ENCODE measurements at places on chromosomes 7 and 10.
A peak's percentile ranks its signal among the peaks of the same experiment; 100 is the strongest.

DNA sequence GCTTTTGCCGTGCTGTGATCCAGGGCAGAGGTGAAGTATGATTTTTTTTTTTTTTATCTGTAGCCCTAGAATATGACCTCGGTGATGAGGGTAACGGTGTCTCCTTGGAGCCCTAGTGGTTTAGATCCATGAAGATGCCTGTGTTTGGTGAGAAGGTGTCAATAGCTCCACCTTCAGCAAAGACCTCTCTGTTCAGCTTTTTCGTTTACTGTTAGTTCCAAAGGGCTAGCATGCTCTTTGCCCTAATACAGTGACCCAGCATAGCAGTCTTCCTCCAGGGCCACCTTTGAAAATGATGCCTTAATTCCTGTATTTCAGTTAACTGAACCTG is 746 bp upstream of the MRPS16 start:
- peak; percentile 55 for DNase-seq

DNA sequence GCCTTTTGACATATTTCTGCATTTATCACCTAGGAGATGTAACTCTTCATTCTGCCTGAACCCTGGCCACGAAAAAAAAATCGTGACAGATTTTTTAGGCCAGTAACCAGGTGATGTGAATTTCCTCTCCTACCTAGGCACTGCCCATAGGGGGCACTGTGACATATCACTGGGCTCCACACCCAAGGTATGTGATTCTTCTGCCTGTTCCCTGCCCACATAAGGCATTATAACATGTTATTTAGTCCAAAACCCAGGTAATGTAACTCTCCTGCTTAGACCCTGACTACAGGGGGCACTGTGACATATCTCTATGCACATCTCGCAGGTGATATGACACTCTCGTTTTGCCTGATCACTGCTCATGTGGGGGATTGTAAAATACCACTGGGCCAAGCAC is 29.5 kb upstream of the ZNF107 start:
- no peak for DNase-seq

GRCh38 chr10:31749981-31750840 is 178.4 kb downstream of the ARHGAP12 start:
- DNase-seq, result no peak

- no peak for DNase-seq
Observed at GRCh38 chr10:86357676-86358075, 8.9 kb downstream of the GRID1 start.

DNA sequence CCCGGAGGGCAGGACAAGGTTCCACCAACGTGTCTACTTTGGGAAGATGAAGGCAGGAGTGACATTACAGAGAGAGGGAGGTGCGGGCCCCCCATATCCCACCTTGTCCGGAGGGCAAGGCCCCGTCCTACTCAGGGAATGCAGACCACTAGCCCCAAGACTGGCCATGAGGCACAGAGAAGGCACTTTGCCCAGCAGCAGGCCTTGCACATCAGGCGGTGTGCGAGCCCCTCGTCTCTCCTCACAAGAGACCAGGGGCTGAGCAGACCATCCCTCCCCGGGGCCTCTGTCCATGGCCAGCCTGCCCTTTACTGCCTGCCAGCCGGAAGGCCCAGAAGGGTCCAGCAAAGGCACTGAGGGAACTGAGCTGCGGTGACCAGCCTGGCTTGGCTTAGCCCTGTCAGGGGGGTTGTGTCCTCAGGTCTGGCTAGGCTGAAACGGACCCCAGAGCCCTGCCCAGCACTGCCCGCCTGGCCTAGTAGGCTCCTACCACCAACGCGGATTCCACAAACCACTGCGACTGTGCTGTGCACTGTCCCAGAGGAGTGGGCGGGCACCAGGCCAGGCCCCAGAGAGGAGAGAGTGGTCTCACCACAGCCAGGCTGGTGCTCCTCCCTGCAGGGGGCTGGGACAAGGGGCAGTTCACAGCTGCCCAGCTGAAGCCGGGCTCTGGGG is 16.7 kb downstream of the CAMK2B start:
- DNase-seq, result no peak

DNA sequence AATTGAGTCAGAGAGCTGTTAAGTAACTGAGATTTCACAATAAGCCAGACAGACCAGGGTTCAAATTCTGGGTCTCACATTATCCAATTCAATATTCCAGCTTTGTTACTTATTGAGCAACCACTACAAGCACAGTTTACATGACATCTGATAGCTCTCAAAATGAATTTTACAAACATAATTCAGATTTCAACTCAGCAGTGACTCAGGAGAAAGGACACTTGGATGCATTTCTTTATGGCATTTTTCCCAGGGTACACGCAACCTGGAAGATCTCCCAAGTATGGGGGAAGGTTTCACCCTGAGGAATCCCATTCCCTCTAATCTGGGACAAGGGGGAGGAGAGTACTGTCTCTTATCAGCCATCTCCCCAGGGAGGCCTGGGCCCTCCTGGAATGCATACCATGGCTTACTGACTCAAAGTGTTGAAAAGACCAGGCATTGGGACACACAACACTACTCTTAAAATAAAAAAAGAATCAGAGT is 102.4 kb downstream of the CFTR start:
- no peak for DNase-seq

- DNase-seq, result no peak
Observed at GRCh38 chr7:24966802-24967201, 13.2 kb downstream of the OSBPL3 start.

DNA sequence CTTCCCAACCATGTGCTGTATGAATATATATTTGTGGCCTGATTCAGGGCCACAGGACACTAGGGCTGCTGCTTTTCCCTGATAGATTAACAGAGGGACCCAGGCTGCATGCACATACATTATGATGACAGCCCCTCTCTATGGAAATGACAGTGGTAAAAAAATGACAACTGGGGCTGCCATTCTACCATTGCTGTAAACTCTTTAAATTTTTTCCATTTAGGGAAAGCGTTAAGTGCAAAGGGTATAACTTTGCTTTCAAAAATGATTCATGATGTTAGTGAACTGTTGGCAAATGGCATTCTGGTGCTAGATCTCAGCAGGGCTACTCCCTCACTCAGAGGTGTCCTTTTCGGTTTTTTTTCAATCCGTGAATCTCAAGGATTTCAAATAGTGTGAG is 4.2 kb downstream of the CTBP2 start:
- peak; percentile 54 for DNase-seq

DNA sequence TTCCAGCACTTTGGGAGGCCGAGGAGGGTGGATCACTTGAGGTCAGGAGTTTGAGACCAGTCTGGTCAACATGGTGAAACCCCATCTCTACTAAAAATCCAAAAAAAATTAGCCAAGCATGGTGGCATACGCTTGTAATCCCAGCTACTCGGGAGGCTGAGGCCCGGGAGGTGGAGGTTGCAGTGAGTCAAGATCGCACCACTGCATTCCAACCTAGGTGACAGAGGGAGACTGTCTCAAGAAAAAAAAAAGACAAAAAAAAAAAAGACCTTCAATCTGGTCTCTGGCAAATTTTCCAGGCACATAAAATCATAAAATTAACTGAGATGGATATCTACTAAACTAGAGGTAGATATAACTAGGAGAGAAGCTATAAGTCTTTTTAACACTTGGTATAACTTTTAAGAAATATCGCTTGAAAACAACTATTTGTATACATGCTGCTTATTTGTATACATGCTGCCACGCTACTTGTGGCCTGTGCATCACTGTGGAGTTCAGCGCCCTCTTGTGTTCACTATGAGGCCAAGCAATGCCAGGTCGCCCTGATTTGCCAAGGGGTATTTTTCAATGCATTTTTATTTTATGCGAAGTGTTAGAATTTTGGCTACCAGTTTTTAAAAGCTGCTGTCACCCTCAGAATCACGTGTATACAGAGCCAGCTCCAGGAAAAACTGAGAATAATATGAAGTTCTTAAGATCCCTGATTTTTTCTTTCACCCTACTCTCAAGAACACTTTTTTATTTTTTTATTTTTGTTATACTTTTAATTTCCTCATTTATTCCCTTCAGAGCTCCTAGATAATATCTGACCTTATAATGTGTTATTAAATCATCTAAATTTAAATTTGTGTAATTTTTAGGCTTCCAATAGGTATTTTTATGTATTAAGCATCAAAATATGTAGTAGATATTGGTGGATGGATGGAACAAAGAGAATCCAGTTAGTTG is 26.7 kb downstream of the CYCS start:
- peak; percentile 74 for DNase-seq

DNA sequence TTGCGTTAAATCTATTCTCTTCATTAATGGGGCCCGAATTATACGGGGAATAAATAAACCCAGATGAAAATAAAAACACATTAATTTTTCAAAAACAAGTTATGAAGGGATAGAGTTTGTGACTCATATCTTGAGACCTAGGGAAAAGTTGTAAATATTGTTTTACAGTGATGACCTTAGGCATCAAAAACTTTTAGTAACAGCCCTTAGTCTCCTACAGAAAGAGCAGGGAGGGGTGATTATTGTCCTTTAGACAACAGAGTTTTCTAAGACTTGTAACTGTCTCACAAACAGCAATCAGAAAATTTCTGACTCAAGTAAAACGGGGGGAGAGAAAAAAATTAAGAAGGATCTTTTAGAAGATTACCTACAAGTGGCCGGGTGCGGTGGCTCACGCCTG is 102.7 kb downstream of the COL28A1 start:
- no peak for DNase-seq

DNA sequence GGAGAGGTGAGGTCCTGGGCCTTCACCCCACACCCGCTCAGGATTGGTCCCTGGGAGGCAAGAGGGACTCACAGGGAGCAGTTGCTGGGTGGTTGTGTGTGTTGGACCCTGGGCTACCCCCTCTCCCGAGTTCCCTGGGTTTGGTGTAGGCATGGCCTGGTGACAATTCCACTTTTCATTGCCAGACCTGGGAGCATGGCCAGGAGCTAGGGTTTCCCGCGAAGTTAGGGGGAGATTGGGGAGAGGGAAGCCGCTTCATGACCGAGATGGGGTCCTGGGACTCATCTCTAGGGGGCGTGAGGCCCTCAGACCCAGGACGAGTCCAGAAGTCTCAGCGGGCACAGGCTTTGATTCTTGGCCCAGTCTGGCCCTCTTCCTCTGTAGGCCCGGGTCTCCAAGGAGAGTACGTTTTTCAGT is 606 bp downstream of the PALD1 start:
- DNase-seq, result no peak

DNA sequence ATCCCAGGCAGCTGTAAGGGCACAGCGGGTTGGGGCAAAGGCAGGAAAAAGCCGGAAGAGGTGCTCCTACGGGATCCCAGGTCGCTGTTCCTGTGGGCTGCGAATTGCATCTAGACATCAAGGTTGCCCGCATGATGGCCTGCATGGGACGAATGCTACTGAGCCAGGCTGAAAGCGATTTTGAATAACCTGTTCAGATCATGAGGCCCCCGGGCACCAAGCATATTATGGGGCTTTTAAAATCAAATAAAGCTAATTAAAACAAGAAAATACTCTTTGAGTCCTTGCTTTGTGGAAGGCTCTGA is 37.1 kb downstream of the CAMK2B start:
- no peak for DNase-seq
